GM06990 (cell line): ENCODE measurements at places on chromosomes 16 and 17.
A peak's percentile ranks its signal among the peaks of the same experiment; 100 is the strongest.

GRCh38 chr16:27238591-27238990, 30.0 kb downstream of the NSMCE1 start:
- no peak for DNase-seq

DNA sequence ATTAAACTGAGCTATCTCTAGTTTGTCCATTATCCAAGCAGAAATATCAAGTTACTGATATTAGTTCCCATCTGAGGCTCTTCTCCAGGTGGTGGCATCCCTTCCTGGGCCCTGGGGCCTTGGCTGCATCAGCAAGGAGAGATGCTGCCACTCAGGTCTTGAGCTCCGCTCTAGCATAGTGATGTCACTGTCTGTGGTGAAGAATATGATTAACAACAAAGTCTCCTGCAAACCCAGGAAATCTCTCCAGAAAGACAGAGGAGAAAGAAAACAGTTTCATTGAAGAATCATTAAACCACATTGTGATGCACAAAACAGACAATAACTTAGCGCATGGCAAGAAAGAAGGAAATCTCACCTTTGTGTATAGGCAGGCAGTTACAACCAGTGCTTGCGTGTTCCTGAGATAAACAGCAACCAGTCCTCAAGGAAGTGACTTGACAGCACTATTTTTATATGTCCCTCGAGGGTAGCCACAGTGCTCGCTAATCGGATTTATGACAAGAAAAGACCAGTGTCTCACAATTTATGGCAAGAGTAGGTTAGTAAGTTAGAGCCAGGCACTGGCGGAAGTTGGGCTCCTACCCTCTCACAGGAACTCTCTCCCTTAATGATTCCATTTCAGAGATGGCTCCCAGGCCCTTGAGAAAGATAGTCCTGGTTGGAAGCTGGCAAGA, 151.1 kb downstream of the AHSP start:
- no peak for DNase-seq

DNA sequence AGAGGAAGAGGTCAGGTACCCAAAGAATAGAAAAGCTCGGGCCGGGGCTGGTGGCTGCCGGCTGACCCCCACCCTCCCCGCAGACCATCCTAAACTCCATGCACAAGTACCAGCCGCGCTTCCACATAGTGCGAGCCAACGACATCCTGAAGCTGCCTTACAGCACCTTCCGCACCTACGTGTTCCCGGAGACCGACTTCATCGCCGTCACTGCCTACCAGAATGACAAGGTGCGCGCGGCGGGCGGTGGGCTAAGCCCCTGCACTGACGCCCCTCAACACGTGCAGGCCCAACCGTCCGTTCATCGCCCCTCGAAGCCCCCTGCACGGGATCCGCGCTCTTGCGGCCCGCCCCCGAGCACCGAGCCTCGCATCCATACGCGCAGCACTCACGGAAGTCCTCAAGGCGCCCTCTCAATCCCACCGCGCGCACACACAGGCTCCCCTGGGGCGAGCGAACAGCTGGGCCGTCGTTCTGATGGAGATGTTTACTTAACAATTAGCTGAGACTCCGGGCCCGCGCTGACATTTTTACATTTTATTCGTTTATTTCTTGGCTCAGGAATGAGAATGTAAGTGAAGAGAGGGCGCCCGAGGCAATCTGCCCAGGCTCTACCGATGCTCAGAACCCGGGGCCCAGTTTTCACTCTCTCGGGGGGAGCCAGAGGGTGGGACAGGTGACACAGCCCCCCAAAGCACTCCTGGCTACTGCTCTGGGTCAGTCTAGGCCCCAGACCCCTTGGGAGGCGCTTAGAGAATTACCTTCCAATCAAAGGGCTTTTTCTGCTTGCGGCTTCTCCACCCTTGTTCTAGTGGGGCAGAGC, 3.5 kb downstream of the TBX2 start:
- DNase-seq, result no peak

- DNase-seq, result no peak
These were observed 1.1 kb downstream of the SMIM5 start for GRCh38 chr17:75634376-75634740.

DNA sequence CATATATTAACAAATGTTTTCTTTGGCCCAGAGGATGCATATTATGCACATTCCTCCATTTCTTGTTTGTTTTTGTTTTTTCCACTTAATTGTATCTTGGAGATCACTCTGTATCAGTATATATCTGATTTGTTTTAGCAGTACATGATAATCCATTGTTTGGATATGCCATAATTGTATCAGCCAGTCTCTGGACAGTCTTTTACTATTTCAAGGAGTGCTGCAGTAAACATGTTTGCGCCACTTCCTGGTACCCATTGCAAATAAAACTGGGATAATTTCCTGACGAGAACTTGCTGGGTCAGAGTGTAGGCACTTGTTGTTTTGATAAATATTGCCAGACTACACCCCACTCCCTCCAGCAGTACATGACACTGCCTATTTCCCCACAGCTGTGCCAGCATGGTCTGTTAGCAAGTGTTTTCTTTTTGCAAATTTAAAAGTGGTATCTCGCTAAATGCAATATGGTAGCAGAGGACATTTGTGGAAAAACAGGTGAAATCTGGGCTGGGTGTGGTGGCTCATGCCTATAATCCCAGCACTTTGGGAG, 4.9 kb upstream of the TMEM11 start:
- no peak for DNase-seq

- DNase-seq, result no peak
These were observed 6.5 kb downstream of the NFATC3 start for GRCh38 chr16:68091380-68092261.

- peak; percentile 72 for DNase-seq
These were observed 63.9 kb upstream of the RPH3AL start for GRCh38 chr17:416293-417206.

- no peak for DNase-seq
These were observed 27.2 kb upstream of the BEAN1 start for GRCh38 chr16:66399930-66400329.

GRCh38 chr16:85536411-85537330, 76.5 kb upstream of the GSE1 start:
- no peak for DNase-seq

DNA sequence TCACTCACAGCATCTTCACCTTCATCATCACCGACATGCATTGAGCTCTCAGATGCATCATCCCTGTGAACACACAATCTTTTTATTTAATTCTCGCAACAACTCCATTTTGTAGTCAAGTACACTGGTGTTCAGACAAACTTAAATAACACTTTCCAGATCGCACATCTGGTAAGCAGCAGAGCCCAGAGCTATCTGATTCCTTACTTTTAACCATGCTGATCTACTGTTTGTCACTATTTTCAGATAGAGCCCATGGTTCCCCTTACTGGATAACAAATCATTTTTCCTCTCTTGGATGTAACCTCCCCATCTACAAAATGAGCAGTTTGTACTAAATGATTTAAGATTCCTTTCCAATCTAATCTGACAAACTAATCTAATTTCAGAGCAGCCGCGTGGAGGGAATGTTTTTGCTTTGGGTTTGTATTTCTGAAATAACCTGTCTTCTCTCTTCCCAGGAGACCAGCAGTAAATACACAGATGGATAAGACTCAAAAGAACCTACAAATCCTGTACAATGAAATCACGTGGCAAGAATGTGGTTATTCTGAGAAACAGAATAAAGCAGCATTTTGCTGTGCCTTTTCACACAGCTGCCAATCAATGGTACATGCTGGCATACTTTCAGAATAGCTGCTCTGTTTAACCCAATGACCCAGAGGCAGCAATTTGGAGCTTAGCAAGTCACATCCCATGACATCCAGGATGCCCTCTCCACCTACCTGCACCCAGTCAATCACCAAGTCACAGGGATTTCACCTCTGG, 72.9 kb upstream of the CCL2 start:
- DNase-seq, result no peak

DNA sequence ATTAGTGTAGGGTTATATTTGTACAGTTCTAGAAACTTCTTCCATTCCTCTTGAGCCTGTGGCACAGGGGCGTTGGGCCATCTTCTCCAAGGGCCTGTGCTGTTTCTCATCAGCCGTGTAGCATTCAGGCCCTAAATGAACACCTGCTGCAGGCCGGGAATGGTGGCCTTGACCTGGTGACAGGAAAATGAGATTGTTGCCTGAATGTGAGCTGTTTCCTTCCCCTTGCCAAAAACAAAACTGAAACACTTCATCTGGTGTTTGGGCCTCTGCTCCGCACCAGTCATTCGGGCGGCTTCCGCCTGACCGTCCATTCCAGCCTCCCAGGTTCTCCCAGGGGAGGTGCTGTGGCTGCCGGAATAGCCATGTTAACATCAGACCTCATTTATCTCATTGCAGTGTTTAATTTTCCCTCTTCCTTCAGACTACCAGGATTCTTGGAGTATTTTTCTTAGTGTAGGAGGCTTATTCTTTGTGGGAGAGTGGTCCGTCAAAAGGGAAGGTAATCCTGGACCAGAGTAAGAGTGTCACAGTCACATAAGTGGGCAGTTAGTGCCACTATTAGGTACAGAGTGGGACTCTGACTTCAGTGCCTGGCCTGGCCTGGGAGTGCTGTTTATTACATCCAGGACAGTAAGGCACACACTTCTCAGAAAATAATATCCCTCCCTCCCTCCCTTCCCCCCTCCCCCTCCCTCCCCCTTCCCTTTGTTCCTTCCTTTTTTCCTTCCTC, 61.9 kb downstream of the WWP2 start:
- peak; percentile 67 for DNase-seq
